ENCODE measurements at places on chromosomes 6 and 20.

GRCh38 chr20:944148-944547, 28.0 kb upstream of the ANGPT4 start:
- no peak for DNase-seq

- DNase-seq = no peak
These were observed 84.9 kb downstream of the BTBD9 start for GRCh38 chr6:38554700-38555413.

GRCh38 chr6:170134471-170135440, 156.1 kb downstream of the DLL1 start:
- peak; percentile 24 for DNase-seq

DNA sequence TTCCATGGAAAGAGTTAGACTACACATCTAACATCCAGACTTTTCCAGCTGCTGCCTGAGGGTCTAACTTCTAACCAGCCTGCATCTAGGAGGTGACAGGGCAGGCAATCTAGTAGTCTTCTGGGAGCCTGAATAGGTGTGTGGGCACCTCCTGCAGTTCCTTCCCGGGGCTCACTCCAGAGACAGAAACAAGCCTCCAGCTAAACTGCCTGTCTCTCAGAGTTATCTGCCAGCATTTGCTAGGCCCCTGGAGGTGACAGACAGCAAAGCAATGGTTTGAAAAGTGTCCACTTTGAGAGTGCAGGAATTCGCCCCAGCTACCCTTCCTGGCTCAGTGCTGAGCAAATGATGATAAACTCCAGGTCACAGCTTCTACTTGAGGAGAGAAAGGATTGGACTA, 240.5 kb upstream of the PRSS16 start:
- DNase-seq = no peak

DNA sequence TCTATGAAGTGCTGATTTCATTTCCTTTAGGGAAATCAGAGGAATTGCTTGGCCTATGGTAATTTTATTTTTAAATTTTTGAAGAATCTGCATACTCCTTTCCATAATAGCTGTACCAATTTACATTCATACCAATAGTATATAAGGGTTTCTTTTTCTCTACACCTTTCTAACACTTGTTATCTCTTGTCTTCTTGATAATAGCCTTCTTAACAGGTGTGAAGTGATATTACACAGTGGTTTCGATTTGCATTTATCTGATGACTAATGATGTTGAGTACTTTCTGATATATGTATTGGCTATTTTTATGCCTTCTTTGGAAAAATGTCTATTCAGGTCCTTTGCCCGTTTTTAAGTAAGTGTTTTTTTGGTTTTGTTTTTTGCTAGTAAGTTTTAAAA, 40.8 kb downstream of the SMAP1 start:
- DNase-seq = no peak

DNA sequence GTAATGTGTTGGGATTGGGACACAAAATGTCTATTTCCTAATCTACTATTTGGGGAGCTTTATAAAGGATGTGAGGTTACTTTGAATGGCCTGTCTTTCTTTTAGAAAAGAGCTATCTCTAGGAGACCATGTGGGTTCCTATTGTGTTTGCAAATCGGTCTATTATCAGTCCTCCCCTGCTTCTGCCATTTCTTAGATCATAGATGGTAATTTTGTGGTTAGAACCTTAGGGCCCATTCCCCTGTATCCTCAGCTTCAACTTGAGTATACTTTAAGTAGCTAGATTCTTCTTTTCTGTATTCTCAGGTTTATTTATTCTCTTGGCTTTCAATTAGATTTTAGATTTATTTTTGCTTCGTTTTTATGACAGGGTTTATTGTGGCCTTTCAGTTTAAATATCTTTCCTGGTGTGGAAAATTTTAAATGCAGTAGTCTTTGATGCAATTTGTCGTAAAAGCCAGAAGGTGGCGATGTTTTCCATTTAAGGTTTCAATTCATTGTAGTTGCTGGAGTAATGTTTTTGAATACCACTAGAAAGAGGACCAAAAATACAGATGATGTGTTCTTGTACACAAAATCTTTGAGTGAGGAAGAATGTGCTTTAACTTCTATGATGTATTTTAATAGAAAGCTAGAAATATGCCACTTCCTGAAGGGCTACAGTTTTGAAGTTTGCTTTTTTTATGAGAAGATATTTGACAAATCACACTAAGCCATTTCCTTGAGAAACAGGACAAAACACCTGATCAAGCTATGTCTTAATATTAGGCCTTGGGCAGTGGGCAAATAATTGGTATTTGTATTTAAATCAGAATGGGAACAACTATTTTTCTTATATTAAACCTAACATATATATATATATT, 20.3 kb downstream of the TBPL1 start:
- no peak for DNase-seq

- DNase-seq = no peak
These were observed 82.1 kb downstream of the GCNT2 start for GRCh38 chr6:10603219-10603618.

GRCh38 chr6:26025894-26026832, 61.1 kb upstream of the HFE start:
- peak; percentile 94 for DNase-seq

DNA sequence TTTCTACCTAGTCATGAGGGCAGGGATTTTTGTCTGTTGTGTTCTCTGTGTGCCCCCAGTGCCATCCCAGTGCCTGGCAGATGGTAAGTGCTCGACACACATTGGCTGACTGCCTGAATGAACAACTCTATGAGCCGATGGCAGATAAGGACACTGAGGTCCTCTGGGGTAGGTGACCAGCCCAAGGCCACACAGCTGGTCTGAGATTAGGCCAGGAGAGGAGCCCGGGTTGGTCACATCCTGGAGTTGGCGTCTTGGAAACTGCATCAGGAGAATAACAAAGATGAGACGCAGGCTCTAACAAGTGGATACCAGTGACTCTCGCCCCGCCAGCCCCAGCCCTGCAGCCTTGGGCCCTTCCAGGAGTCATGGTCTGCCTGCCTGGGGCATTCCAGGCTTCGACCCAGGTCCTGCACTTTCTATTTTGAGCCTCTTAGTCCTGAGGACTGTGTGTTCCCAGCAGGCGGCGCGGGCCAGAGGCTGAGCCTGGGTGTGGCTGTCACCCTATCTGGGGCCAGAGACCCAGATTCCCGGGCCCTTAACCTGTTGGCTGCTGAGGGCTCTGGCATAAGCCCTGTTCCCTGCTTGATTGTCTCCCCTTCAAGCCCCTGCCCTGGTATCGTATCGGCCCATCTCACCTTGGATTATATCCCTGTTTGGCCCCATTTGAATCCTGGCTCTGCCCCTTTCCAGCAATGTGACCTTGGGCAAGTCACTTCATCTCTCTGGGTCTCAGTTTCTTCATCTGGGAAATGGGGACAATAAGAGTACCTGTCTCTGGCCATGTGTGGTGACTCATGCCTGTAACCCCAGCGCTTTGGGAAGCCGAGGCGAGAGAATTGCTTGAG, 88.3 kb downstream of the CEBPB start:
- no peak for DNase-seq

DNA sequence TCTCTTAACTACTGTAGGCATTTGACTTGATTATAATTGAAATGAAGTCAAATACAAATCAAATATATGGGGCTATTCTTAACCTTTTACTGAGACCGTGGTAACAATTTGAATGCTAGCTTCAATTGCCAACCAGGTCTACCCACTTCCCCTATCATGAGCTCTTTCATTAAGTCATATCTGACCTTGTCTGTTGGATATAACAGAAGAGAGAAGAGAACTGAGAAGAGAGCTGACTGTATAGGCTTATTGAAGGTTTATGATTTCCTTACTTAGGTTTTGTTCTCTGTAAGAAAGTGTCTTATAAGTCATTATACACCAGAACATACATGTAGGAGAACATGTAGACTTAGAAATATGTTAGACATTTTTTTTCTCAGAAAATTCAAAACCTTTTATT, 549.4 kb downstream of the COL12A1 start:
- DNase-seq = no peak

- DNase-seq = no peak
These were observed 387.1 kb downstream of the DHX35 start for GRCh38 chr20:39349240-39349639.

GRCh38 chr20:61599061-61599531, 347.0 kb downstream of the CDH4 start:
- DNase-seq = no peak

GRCh38 chr6:151847064-151847463, 39.6 kb downstream of the ESR1 start:
- peak; percentile 46 for DNase-seq

DNA sequence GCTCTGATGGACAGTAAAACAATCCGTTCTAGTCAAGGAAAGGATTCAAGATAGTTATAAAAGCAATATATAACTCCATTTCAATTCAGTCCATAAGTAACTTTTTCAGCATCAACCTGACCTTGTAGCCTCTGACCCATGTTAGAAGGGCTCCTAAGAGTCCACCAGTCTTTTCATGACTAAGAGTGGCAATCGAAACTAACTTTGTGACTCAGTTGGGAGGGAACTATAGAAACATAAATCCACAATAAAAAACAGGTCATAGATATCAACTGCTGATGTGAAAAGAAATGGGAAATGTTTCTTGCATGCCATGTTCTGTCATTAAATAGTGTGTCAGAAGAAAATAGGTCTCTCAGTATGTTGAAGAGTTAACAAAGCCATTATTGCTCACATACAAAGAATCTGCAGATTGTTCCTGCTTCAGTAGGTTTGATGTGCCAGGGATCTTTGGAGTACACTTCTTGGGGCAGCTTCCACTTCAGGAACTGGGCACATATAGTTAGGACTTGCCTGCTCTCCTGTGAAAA, 16.2 kb upstream of the RBL1 start:
- no peak for DNase-seq

GRCh38 chr6:35052694-35053565, 88.2 kb downstream of the TCP11 start:
- DNase-seq = peak; percentile 59

GRCh38 chr6:136252441-136252840, 2.3 kb upstream of the MTFR2 start:
- DNase-seq = no peak

GRCh38 chr6:157159348-157159747, 164.0 kb downstream of the TMEM242 start:
- DNase-seq = no peak

DNA sequence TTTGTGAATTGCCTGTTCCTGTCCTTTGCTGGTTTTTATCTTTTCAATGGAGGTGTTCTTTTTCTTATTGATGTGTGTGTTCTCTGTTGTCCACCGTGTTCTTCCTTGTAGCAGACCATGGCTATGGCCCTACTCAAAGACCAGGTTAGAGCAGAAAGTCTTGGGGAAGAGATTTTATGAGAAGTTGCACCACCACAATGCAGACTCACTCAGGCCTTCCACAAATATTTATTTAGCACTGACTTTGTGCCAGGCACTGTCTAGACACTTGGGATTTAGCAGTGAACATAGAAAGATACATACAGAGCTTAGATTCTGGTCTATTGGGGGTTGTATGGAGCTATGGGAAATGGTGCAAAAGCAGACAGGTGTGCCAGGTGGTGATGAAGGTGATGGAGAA, 98.8 kb downstream of the DTD1 start:
- no peak for DNase-seq

- no peak for DNase-seq
These were observed 113.5 kb downstream of the OGFRL1 start for GRCh38 chr6:71402096-71402495.

DNA sequence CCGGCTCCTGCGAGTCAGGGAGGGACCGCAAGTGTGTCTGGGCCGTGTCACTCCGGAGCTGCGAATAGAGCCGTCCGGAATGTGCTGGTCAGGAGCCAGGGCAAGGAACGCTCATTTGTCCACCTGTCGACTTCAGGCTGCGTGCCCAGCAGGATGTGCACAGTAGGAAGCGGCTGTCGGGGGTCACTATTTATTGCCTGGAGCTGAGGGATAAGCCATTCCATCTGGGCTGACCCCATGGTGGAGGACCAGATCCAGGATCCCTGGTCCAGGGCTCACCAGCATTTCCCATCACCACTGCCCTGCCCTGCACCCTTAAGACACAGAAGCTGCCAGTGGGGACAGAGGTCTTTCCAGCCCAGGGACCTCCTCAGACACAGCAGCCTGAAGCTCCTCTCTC, 14.7 kb downstream of the NTSR1 start:
- peak; percentile 66 for DNase-seq

DNA sequence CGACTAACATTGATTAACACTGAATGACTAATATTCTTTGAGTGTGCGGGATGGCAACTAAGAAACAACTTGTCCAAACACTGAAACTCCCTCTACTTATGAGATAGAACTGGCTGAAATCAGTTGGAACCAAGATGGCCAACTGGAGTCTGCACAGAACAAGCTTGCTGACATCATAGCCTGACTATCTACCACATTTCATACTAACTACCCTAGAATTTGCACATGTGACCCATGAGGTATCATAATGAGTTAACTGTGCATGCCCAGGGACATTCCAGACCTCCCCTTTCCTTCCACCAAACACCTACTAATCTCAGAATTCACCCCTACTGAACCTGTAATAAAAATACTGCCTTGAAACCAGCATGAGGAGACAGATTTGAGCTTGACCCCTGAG, 43.2 kb downstream of the PHIP start:
- DNase-seq = no peak

DNA sequence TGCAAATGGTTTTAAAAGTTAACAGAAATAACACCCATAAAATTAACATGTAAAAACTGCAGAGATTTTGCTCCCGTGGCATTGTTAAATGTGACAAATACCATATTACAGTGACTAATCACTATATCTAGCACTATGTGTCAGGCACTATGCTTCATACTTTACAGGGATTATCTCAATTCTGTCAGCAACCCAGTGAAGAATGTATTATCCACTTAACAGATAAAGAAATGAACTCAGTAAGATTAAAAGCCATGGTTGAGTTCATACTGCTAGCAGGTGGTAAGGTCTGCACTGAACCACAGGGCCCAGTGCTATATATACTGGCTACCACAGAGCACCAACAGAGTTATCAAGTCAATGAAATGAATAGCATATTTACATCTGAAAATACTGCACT, 65.4 kb downstream of the RWDD2A start:
- no peak for DNase-seq

- no peak for DNase-seq
These were observed 21.7 kb upstream of the RFPL4B start for GRCh38 chr6:112325444-112325843.
